ENCODE measurements at places on chromosomes 6 and 20.

DNA sequence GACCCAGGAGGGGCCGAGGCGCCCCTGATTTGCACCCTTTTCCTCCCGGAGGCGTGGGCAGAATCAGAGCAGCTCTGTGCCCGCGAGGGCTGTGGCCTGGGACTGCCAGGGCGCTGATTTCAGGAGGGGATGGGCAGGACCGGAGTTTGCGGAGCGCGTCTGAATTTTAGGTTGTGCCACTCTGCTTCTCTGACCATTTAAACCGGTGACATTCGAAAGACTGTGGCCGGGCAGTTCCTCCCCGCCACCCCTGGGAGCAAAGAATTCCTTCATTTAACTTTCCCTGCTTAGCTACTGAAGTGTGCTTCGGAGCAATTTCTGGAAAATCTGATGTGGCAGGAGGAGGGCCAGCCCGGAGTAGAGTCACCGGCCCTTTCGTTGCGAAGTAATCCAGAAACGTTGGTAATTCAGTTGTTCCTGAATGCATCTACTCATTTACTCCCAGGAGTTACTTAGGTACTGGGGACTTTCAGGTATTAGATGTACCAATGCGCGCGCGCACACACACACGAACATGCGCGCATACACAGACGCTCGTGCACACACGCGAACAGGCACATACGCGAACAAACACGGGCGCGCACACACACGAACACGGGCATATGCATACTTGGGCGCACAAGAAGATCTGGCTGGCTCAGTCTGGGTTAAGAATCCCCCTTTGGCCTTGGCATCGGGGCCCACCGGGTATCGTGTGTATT is 568 bp downstream of the CCDC170 start:
- DNase-seq, result no peak

DNA sequence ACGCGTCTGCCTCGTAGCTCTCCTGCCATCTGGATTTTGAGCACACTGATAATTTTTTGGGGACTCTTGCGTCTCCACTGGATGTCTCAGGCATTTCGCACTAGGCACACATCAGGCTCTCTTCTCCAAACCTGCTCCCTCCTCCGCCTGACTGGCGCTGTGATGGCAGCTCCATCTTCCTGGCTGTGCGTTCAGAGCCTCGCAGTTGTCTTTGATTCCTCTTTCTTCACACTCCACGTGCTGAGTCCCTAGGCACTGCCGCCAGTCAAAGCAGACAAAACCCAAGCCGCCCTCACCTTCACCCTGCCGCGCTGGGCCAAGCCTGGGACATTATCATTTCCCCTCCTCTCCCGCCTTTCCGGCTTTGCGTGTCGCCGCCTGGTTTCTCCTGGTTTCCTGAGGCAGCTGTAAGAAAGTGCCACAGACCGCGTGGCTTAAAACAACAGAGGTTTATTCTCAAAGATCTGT is 778 bp downstream of the PSMG4 start:
- peak; percentile 9 for DNase-seq

GRCh38 chr20:58188527-58188926 is 39.9 kb downstream of the ANKRD60 start:
- DNase-seq, result no peak

- no peak for DNase-seq
Observed at GRCh38 chr6:135129136-135129856, 51.8 kb upstream of the MYB start.

DNA sequence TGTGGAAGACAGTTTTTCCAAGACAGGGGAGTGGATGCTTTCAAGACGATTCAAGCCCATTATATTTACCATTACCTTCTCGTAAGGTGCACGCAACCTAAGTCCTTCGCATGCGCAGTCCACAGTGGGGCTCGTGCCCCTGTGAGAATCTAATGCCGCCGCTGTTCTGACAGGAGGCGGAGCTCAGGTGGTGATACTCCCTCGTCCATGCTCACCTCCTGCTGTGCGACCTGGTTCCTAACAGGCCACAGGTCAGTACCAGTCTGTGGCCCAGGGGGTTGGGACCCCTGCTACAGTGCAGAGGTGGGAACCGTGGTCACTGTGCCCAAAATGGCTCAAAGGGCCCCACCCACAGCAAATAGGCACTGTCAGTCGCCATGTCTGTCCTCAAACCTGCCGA is 36.6 kb downstream of the SERPINB1 start:
- DNase-seq, result no peak

GRCh38 chr6:41111017-41111416 is 38.2 kb downstream of the NFYA start:
- DNase-seq, result no peak

DNA sequence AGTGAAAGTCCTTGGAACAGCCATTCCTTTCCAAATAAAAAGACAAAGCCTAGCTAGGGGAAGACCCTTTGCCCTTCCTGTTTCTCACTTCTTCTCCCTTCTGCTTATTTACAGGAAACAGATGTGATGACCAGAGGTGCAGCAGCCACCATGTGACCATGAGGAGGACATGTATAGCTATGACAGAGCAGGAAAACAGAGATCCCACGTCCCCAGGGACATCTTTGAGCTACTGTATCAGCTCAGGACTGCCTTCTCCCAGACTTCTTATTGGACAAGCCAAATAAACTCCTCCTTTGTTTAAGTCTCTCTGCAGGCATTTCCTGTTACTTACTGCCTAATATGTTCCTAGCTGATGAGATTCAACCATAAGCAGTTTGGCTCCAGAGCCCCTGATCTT is 133.1 kb upstream of the MLN start:
- no peak for DNase-seq

DNA sequence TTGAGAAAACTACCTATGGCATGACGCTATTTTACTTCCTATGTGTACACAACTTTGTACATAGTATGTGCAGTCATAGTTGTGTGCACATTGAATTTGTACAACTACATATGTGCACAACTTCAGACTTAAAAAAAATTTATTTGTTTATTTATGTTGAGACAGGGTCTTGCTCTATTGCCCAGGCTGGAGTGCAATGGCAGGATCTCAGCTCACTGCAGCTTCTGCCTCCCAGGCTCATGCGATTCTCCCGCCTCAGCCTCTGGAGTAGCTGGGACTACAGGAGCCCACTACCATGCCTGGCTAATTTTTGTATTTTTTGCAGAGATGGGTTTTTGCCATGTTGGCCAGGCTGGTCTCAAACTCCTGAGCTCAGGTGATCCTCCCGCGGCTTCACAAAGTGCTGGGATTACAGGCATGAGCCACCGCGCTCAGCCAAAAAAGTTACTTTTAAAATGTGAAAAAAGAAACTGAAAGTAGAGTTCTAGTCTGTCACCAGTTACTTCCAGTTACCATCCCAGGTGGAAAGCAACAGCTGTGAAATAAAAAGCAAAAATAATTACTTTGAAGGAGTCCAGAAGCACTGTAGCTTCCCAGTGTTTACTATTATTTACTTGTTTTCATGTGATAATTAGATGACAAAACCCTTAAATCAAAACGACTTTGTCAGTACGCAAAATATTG is 1.7 kb upstream of the ZKSCAN8 start:
- DNase-seq, result no peak

DNA sequence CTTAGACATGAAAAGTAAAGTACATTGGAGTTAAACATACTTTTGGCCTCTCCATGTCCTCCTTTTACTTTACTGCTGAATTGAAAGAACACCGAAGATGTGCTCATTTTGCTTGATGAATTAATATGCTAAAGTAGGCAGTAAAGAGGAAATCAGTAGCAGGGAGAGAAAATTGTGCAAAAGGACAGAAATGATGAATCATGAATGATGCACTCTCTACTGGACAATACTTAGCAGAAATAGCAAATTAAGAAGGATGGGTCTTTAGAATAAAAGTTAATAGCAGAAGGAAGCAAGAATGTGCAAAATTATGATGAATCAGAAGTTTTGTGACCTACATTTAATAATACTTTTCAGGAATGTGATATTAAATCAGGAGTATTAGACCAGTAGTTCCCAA is 8.4 kb upstream of the SPINT3 start:
- no peak for DNase-seq

- no peak for DNase-seq
Observed at GRCh38 chr6:106470316-106470715, 109.8 kb downstream of the CRYBG1 start.

- DNase-seq, result no peak
Observed at GRCh38 chr20:58657262-58657661, 6.2 kb downstream of the STX16 start.

DNA sequence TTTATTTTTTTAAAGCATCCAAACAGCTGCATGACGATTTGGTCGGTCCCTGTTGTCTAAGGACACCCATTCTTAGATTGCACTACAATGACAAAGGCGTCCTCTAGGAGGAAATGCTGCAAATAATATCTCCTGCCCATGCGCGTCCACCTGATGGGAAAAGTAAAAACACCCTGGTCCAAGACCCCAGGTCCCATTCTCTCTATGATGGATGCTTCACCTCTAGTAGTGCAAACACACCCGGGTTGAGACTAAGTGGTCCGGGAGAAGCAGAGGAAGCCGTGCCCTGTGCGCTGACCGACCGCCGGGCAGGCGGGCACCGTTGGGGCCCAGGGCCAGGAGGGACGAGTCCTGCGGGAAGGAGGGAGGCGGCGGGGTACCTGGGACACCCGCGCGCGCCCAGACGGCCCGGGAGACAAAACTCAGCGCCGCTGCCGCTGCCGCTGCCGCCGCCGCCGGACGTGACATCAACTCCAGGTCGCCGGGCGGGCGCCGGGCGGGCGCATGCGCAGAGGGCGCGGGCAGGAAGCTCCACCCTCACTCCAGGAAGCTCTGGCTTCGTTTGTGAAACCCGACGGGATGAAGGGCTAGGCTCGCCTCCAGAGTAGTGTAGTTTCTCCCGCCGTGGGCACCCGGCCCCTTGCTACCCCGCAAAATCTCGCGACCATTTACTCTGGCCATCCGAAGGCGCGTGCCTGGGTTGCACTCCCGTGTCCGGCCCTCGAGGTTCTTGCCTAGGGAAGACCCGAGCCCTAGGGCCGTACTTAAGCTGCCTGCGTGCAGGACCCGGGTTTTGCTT is at the start of gene TBC1D7:
TBC1D7 (minus strand) TSS at position 462 of the 799 bp plus-strand sequence. CDS start 1,639 bp downstream, outside the sequence.
- DNase-seq, result peak; percentile 85

- DNase-seq, result no peak
Observed at GRCh38 chr6:43203718-43204095, 21.7 kb downstream of the CUL9 start.
